ENCODE measurements at places on chromosomes 6 and 20.

- DNase-seq, result no peak
These were observed 11.0 kb upstream of the ARMC12 start for GRCh38 chr6:35725721-35726438.

DNA sequence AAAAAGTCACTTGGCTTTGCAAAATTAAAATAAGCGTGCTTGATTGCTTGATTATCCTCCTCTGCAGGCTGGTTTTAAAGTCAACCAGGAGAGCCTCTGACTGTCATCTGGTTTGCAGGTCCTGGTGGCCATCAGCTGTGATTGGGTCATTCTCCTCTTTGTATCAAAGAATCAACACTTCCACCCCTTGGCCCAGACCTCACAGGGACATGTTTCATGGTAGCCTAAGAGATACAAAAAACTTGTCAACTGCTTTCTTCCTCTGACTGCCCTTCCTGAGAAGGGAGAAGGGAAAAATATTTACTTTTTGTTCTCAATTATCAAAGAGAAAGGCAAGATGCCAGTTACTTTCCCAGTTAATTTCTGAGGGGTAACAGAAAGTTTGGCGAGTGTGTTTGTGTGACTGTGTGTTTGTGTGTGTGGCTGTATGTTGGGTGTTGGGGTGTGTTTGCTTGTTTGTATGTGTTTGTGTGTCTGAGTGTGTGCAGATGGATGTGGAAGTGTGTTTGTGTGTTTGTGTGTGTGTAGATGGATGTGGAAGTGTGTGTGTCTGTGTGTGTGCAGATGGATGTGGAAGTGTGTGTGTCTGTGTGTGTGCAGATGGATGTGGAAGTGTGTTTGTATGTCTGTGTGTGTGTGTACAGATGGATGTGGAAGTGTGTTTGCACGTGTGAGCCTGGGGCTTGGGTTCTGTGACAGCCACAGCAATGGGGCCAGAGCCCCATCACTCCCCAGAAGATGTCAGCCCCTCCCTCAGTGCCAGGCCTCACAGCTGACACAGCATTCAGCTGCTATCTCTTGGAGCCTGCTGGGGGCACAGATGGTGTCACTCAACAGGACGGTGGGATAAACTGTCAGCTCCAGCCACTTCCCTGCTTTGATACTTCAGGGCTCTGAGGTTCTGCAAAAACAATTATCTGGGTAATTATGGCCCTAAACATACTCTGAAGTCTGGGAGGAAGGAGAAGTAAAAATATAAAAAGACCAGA lies 98.6 kb upstream of the RNF24 start:
- DNase-seq, result peak; percentile 80

GRCh38 chr6:105646391-105646867 lies 243.5 kb upstream of the PREP start:
- peak; percentile 30 for DNase-seq

GRCh38 chr6:157571269-157571668 lies 190.3 kb downstream of the ZDHHC14 start:
- DNase-seq, result no peak

GRCh38 chr6:80566361-80566760 lies 459.9 kb downstream of the BCKDHB start:
- DNase-seq, result no peak

- peak; percentile 41 for DNase-seq
These were observed 950 bp downstream of the KCTD20 start for GRCh38 chr6:36443471-36444428.

- peak; percentile 51 for DNase-seq
These were observed 2.2 kb upstream of the TFAP2A start for GRCh38 chr6:10416863-10417641.

- peak; percentile 67 for DNase-seq
These were observed 12.7 kb downstream of the GCLC start for GRCh38 chr6:53532061-53532797.

- DNase-seq, result no peak
These were observed 104.8 kb downstream of the GMDS start for GRCh38 chr6:2140438-2141128.

GRCh38 chr6:107114926-107115694 lies at the start of gene BEND3:
BEND3 (minus strand) TSS chr6:107115515; CDS start chr6:107099285, 16,230 bp downstream.
- peak; percentile 59 for DNase-seq

- no peak for DNase-seq
These were observed 24.5 kb downstream of the TOX2 start for GRCh38 chr20:43938932-43939761.

GRCh38 chr20:48153523-48153922 lies 368.2 kb upstream of the SULF2 start:
- DNase-seq, result no peak

DNA sequence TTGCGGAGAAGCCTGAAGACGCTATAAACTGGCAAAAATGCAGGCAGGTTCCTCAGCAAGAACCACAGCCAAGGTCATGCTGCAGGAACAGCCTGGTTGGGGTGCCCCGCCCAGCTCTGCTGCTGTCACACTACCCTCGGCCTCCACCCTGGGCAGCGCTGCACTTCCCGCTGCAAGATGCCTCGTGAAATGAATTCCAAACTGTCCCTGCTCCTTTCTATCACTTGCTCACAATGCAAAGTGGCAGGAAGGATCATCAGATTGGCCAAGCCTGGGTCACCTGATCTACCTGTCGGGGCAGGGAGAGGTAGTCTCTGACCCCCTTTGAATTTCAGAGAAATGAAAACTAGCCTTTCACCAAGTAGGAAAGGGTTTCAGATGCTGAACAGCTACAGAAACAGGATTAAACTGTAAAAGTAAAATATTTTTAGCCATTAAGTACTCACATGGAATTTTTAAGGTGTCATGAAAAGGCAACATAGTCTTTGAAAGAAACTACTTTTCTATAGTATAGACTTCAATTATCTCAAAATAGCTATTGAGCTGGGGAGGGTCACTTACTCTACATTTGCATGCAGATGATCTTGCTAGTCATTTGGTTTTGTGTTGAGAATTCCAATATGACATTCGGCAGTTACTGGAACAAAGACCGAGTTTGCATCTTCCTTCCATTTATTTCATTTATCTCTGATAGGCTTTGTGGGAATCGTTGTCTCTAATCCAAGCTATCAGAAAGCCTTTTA lies 236.4 kb upstream of the ASCC3 start:
- no peak for DNase-seq

- no peak for DNase-seq
These were observed 2.9 kb downstream of the STX11 start for GRCh38 chr6:144153260-144153659.

DNA sequence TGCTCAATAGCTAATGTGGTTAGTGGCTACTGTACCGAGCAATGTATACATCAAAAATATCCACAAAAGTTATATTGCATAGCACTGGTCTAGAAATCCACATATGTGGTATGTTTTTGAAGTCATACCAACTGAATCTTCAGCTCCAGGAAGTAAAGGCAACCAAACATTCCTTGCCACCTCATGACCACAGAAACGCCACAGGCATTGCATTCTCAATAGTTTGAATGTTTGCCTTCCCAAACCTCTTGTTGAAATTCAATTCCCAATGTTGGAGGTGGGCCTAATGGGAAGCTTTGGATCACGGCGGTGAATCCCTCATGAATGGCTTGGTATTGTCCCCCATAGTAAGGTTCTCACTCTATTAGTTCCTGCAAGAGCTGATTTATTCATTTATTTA lies 18.2 kb upstream of the ZNF391 start:
- DNase-seq, result no peak

Data from common myeloid progenitor, CD34-positive (primary cell).